ENCODE measurements at places on chromosomes 6 and 20. TPM values are rescaled to one million over a fixed set of nuclear protein-coding genes. Genes with fewer than 3 reads are reported as not detected.

EPPIN gene
- not detected for total RNA-seq

ZNF165 gene
- total RNA-seq: 4.7 TPM

RIPPLY2 gene
- not detected for total RNA-seq

MYBL2 gene
- under 0.01 TPM for total RNA-seq

ARMH2 gene
- total RNA-seq: not detected

NKAIN4 gene
- 1.1 TPM for total RNA-seq

CD93 gene
- total RNA-seq: under 0.01 TPM

CEBPB gene
- 71.3 TPM for total RNA-seq

DLK2 gene
- total RNA-seq: 4.1 TPM

PGC gene
- total RNA-seq: not detected

CNPY3 gene
- total RNA-seq: 14.0 TPM

DNA sequence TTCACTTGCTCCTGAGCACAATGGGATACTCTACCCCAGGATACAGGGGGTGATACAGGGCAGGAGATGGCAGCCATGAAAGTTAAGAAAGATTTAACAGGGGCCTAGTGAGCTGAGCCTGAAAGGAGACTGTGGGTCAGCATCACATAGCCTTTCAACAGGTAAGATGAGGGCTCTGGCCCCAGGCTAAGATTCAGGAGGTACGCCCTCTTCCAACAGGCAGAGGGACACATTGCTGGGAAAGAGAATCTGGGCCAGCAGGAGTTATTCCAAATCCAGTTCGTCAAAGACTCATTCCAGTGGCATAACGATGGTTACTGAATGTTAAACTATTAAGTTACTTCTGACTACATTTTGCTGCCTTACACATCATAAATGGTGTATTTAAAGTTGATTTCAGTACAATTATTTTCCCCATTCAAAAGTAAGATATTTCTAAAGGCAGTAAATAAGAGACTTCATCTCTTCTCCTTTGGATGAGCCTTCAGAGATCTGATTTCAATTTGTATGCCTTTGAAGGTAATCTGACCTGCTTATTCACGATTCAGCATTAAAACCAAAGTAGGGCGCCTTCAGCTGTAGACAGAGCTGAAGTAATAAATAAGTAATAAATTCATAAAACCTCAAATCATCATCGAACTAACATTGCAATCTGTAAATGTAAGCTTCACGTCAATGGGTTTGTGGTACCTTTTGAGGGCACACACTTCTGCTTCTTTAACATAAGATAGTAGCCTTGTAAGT lies 62.4 kb downstream of the HS3ST5 start:
- no peak for DNase-seq

GRCh38 chr20:44198872-44199271 lies 11.7 kb downstream of the OSER1 start:
- no peak for DNase-seq

- DNase-seq: no peak
Measured at GRCh38 chr6:56956491-56956890, 1.6 kb downstream of the BEND6 start.

- DNase-seq: no peak
Measured at GRCh38 chr6:158654498-158654897, 4.6 kb downstream of the SYTL3 start.

- no peak for DNase-seq
Measured at GRCh38 chr6:40338306-40338705, 248.9 kb downstream of the LRFN2 start.

DNA sequence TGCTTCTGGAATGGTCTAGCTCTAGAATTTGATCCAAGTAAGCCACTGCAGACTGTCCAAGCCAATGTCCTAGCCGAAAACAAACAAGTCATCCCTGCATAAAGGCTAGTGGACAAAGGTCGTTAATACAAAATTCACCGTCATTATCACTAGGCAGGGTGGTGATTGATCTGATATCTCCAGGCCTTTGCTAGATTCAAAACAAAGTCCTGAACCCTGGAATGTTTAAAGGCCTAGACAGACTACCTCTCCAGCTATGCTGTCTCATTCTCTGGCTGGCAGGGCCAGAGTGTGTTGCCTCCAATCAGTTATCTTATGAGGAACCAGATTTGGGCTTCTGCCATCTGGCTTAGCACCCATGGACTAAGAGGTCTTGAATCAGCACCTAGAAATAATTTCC lies 38.3 kb downstream of the MAP7 start:
- DNase-seq: no peak

DNA sequence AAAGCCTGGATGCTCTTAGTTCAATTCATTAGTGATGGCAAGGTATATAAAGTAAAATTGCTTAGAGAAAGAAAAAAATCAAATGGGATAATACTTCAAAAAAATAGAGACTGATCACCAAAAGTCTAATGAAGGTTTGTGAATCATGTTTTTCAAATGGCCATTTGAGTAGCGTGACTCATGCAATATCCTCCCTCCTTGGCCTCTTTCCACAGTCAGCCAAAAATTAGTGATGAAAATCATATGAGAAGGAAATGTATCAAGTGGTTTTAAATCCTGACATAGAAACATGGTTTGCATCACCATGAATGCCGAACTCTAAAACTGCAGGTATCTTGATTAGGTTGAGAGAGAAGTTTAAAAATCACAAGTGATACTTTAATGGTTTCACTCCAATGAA lies 1.2 kb upstream of the COL19A1 start:
- peak; percentile 82 for DNase-seq

- DNase-seq: peak; percentile 63
Measured at GRCh38 chr6:8579372-8579771, 144.0 kb upstream of the SLC35B3 start.

- DNase-seq: peak; percentile 31
Measured at GRCh38 chr6:132404736-132405135, 3.5 kb upstream of the MOXD1 start.

- DNase-seq: peak; percentile 44
Measured at GRCh38 chr6:56440551-56440981, 193.2 kb upstream of the COL21A1 start.

- peak; percentile 38 for DNase-seq
Measured at GRCh38 chr6:96465321-96465903, 56.2 kb upstream of the UFL1 start.

GRCh38 chr6:163438940-163439335 lies 24.4 kb downstream of the QKI start:
- DNase-seq: no peak

- no peak for DNase-seq
Measured at GRCh38 chr6:158080849-158081656, 87.0 kb downstream of the SERAC1 start.

DNA sequence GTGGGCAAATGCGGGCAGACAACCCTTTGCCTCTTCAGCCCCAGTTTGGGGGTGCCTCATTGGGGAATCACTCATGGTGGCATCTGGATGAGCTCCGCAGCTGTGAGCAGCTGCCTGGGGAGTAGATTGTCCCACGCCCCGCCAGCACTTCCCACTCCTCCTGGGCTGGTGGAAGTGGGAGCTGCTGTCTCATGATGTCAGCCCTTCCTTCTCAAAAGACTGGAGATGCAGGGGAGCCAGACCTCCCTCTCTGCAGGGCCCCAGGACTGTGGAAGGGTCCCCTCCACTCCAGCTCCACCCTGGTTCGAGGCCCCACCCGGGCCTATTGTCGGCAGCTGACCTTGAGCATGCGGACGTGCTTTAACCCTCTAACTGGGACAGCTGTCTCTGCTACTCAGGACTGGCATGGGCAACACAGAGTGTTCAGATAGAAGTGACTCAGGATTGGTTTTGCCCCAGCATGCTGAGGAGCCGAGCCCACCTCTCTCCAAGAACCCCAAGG lies 2.0 kb downstream of the UNC93A start:
- no peak for DNase-seq

DNA sequence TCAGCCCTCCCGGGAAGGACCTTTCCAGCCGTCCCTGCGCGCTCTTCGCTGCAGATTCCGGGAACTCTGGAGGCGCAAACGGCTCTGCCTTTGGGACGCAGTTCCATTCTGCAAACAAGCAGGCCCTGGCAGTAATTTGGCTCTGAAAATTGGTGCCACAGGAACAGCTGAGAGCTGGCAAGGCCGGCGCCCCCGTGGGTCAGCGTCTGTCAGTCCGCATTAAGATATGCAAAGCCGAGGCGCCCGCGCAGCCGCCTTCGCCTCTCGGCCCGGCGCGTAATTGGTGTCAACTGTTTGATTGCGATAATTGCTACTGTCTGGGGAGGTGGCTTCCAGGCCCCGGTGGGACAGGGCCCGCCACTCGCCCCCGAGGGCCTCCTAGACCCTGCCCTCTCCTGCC lies 73.6 kb downstream of the NCR2 start:
- no peak for DNase-seq

- no peak for DNase-seq
Measured at GRCh38 chr6:169972101-169972651, 220.8 kb downstream of the ERMARD start.

DNA sequence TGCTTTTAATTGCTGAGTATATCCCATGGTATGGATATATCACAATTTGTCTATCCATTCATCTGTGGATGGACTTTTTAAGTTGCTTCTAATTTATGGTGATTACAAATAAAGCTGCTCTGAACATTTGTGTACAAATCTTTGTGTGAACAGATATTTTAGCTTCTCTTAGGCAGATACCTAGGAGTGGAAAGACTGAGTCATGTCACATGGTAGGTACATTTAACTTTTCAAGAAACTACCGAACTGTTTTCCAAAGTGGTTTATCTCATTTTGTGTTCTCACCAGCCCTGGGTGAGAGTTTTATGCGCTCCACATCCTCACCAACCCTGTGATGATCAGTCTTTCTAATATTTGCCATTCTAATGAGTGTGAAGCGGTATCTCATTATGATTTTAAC lies 31.0 kb upstream of the ZNFX1 start:
- no peak for DNase-seq

DNA sequence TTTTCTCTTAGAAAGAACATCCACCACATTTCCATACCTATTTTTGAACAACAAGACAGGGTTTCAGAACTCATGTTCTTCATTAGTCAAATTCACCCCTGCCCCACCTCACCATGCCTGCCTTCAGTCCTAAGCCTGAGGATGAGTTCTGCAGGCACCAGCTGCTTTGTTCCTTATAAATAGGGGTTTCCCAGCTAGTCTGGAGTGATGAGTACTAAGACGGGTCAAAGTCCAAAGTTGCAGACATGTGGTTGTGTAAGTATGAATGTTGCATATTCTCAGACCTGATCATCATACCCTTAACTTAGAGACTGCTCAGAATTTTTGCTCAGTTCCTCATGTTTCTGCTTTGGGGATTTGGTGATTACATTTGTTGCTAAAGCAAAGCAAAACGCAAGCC lies 257.7 kb upstream of the CDYL start:
- DNase-seq: peak; percentile 9

DNA sequence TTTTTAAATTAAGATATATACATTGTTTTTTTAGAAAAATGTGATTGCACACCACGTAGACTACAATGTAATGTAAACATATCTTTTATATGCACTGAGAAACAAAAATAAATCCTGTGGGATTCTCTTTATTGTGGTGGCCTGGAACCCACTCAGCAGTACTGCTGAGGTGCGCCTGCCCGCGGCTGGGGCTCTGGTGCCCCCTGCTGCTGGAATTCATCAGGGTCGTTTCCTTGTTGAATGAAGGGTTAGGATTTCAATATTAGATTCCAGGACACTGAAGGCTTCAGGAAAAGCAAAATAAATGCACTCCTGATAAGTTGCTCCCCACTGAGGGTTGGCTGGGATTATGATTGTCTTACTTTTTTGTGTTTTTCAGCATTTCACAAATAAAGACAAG lies 175.8 kb upstream of the GGTLC1 start:
- DNase-seq: peak; percentile 22

DNA sequence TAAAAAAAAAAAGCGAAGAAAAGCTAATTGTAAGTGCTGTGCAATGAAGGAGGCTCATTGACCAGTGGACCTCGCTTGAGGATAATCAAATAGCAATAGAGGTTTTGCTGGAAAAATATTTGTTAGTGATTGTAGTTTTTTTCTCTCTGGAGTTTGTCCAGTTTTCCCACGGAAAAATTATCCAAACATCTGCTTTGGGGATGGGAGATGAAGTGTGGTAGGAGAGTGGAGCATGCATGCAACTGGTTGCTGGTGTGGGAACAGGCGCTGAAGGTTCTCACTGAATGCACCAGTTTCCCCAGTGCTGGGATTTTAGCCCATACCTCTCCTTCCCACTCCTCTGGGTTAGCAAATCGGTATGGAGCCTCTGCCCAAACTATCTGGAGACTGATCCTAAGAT lies 281.7 kb upstream of the TAB2 start:
- DNase-seq: no peak

DNA sequence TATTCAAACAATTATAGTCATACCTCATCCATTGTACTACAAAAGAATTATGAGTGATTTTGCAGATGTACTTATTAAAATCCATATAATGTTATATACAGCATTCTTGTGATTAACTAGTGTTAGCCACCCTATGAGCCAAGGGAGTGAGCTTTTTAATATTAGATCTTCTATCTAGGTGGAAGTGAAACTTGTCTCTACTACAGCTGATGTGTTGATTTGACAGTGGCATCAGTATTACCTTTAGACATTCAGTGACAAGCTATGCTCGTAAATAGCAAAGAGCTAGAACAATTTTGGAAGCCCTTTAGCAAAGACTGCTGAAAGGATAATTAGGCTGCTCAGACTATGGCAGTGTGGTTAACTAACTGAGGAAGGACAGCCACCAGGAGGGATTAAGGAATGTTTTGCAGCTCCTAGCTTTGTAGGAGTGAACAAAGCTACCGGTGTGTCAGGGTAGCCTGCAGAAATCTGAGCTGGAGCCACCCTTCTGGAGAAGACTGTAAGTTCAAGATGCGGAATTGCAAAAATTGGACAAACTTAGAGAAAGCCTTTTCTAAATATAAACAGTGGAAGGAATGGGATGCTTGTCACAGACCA lies 73.7 kb downstream of the AFG1L start:
- DNase-seq: no peak

GRCh38 chr6:35487658-35488516 lies 9.0 kb downstream of the TEAD3 start:
- DNase-seq: peak; percentile 66

- peak; percentile 95 for DNase-seq
Measured at GRCh38 chr6:109308018-109308492, 74.2 kb downstream of the CD164 start.

- no peak for DNase-seq
Measured at GRCh38 chr6:18234564-18234963, 29.8 kb downstream of the DEK start.

Measured in bronchial epithelial cell (primary cell).